Hypothalamus (tissue), 51 donors: ENCODE measurements at places on chromosomes 5 and 9.

DNA sequence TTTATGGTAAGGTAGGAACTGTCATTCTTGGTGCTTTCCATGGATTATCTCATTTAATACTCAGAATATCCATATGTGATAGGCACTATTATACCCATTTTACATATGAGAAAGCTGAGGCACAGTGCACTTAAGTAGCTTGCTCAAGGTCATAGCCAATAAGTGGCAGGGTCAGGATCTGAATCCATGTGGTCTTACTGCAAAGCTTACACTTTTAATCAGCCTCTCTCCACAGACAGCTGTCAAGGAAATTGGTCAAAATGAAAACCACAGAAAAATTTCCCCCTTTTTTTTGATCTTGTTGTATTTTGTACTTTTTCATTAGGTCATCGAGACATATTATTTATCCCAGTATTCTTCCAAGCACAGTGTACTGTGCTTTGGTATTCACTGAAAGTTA is 78.5 kb downstream of the ERCC6L2 start:
- no peak for DNase-seq

GRCh38 chr5:17440766-17441165 is 57.3 kb upstream of the TAF11L2 start:
- no peak for DNase-seq

DNA sequence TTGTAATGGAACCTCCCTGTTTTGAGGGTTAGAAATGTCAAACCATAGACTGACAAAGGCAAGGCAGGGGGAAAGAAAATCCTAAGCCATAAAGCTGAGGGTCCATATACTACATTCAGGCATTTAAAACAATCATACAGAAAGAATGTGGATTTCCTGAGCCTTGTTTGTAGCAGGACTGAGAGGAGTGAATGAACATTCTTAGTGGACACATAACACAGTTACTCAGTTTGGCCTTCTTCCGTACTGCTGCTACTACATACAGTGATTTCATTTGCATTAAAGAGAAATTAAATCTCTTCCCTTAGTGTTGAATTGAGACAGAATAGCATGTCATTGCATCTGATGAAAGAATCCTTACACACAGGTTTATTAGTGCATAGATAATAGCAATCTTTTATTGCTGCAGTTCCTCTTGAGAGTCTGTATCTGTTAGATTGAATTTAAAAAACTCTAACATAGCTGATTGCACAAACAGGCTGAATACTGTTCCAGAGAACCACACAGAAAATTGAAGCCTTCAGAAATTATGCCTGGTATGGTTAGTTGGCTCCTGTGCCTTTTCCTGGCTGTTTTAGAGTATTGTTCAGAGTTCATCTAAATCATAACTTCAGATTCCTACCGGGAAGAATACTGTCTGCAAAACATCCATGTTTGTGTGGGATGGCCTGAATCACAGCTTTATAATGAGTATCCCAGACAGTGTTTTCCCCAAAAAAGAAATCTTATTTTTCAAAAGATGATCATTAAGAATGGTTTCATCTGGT is 2.0 kb upstream of the MTX3 start:
- DNase-seq, result no peak

DNA sequence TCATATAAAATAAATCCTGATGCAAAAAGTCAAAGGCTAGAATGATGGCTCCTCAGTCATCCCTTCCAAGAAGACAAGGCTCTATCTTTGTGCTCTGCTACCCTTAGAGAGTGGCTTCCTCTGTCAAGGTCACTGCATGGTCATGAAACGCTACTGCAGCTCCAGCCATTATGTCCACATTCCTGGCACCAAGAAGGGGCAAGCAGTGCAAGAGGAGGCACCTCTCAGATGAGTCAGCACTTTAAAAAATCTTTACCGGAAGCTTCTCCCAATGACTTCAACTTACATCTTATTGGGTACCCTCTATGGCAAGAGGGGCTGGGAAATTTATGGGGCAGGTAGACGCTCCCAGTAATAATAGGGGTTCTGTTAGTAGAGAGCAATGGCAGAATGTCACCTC is 129.5 kb upstream of the CPEB4 start:
- no peak for DNase-seq

GRCh38 chr9:123362856-123363255 is 6.9 kb downstream of the CRB2 start:
- DNase-seq, result no peak

GRCh38 chr9:13555516-13555915 is 276.0 kb upstream of the MPDZ start:
- no peak for DNase-seq

DNA sequence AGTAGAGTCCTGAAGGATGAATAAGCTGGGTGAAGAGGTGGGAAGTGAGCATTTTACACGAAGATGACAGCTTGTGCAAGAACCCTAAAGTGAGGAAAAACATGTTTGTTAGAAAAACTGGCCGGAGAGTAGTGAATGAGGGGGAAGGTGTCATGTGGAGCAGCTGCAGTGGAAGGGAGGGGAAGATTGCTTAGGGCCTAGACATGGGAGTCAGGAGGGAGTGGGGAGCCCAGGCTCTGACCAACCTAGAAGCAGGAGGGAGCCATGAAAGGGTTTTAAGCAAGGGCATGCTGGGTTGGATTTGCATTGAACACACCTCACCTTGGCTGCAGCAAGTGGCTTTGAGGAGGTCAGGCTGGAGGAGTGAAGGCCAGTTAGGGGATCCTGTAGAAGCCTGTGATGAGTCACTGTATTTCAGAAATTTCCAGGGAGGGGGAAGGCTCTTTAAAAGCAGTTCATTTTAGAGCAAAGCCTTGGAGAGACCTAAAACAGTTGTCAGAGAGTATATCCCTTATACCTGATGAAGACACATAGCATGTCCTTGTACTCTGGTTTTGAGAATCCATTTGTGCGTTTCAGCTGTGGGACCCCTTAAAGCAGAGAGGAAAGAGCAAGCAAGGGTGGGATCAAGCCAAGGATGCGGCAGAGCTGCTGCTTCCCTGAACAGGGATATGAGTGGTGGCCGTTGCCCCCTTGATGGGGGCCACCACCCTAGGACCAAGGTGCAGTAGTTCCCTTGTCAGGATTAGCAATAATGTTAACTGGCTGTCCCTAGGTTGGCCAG is 45.4 kb downstream of the ANGPTL2 start:
- DNase-seq, result no peak

DNA sequence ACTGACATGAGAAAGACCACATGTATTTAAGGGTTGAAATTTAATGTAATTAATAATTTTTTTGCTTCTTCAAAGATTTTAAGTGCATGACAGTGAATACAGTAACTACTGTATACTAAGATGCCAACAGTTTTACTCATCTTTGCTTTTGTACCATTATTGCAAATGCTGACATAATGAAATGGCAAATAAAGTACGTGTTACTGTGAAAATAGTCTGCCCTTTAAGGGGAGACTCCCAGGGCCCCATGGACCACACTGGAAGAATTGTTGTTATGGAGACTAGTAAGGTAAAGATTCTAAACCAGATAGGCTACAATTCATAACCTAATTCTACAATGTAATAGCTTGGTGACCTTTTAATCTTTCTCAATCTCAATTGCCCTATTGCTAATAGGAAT is 84.7 kb downstream of the NR3C1 start:
- DNase-seq, result no peak

- DNase-seq, result no peak
Observed at GRCh38 chr9:127972236-127972871, 8.4 kb downstream of the EEIG1 start.

DNA sequence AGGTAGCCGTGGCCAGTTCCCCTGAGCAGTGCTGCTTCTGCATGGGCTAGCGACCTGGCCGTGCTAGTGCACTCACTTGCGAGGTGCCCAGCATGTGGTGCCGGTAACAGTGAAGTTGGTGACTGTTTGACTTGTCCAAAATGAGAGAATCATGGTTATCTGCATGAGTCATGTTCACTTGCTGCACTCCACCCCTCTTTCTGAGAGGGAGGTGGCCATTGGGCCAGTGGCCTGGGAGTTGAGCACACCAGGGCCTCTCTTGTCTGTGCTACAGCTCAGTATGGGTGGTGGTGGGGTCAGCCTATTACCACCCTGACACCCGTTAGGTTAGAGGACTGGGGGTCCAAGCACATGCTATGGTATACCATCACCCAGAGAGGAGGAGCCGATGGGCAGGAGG is 55.4 kb upstream of the GARNL3 start:
- no peak for DNase-seq

DNA sequence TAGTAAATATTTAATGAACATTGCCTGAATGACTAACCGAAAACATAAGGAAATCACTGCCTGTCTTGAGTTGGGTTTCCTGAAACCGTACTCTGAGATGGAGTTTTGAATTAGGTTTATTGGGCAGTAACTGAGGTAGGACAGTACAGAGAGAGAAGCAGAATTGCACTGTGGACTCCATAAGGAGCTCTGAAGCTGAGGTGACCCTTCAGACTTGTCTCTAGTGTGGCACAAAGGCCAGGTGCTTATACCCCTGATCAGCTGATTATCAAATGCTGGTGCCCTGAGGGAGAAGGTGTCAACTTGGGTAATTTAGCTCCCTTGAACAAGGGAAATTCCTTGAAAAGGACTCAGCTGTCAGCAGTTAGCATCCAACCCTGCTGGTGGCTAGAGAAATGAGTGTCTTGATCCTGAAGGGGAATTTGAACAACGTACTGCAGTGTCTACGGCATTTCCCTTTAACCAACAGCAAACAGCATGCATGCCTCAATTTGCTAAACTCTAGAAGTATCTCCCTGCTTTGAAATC is 135.0 kb upstream of the SMARCA2 start:
- no peak for DNase-seq

GRCh38 chr5:133399247-133399891 is 213.0 kb downstream of the FSTL4 start:
- DNase-seq, result no peak
